ENCODE measurements at places on chromosomes 7 and 10.

DNA sequence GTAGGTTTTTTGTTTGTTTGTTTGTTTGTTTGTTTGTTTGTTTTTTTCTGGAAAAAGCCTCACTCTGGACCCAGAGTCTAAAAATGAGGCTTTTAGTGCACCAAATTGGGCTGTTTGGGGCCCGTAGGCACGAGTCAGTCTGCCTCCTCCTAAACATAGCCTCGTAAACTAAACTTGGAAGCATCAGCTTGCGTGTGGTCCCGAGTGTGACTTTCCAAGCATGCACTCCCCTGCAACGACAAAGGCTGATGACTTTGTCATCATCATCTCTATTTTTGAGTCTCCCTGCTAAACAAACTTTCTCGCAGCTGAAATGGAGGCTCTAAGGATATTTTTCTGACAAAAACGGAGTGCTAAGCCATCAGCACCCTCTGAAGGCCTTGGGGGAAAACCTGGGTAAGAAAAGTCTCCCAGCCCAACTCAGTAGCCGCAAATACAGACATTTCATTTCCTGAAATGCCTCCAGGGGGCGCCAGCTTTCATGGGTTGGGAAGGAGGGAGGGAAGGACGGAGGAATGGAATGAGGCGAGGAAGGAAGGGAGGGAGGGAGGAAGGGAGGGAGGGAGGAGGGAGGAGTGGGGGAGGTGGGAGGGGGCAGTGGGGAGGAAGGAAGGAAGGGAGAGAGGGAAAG, 245.9 kb downstream of the KCNMA1 start:
- DNase-seq: peak; percentile 86

GRCh38 chr7:7765422-7765821, 47.0 kb upstream of the RPA3 start:
- DNase-seq: no peak

GRCh38 chr10:118459642-118460193, 117.6 kb upstream of the FAM204A start:
- DNase-seq: peak; percentile 64

DNA sequence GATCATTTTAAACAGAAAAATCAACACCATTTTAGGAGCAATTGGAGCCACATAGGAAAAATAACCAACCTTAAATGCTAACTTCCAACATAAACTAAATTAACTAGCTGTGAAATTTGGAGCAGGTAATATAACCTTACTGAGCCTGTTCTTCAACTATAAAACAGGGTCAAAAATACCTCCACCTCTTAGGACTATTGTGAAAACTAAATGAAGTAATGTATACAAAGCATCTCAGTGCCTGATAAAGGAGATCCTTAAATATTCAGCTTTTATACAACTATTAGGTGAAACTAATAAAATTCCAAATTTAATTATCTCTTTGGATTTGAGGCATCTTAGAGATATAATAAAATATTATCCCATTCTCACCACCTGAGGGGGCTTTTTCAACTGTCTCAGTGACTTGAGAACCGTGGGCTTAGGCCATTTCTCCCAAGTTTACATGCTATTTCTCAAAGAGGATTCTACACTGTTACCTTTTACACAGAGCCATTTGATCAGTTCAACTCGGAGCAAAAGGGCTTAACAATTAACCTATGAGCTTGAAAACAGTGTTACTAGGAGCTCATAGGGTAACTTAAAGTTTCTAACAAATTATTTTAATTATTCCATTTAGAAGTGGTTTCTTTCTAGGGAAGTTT, 165.0 kb upstream of the ASAH2 start:
- no peak for DNase-seq

Measured in BE2C (cell line).